ENCODE measurements at places on chromosomes 2 and 18.

DNA sequence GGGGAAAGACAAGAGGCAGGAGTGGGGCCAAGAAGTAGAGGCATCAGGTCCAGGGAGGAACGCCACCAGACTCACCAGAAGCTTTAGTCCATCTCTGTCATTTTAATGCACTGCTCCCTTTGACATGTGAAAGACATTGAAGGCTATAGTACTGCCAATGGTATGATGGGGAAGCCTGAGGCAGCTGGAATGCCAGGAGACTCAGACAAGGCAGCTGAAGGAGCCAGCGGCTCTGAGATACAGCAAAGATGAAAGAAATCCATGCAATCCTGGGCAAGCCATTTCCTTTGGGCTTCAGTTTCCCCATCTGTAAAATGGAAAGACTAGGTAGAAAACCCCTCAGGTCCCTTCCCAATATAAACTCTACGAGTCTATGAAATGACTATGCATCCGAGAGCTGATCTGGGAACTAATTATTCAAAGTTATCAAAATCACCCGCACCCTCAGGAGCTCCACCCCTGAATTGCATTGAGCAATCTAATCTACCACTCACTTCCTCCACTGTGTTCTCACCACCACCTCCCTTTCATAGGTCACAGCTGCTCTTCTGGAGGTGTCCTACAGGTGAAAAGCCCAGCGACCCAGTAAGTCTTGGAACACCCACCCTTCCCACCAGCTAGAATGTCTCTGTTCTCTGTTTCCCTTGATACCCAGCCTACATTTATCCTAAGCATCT, 3.1 kb downstream of the CXCR2 start:
- no peak for DNase-seq

- peak; percentile 53 for DNase-seq
These were observed 36.8 kb upstream of the LCLAT1 start for GRCh38 chr2:30410217-30410616.

- DNase-seq, result no peak
These were observed 40.5 kb downstream of the ALMS1 start for GRCh38 chr2:73426176-73426575.

GRCh38 chr18:9417073-9417851, 58.1 kb upstream of the RALBP1 start:
- DNase-seq, result no peak

GRCh38 chr18:23849141-23849540, 159.9 kb downstream of the LAMA3 start:
- DNase-seq, result no peak

GRCh38 chr18:1261054-1261453, 356.4 kb downstream of the ADCYAP1 start:
- DNase-seq, result no peak

DNA sequence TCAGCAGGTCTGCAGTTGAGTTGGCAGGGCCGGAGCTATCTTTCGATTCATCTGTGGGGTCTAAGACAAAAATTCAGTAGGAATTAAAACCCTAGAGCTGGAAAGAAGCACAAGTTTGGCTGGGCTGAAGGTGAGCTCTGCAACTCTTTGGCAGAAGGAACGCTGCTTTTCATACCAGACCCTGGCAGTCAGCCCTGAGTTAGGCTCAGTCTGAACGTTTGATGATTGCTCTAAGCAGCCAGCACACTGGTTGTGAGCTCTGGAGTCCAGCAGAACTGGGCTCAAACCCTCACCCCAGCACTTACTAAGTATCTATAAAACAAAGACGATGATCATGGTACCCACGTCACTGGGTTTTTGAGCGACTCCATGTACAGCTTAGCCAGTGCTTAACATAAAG, 192.5 kb downstream of the TNS1 start:
- DNase-seq, result no peak

- no peak for DNase-seq
These were observed 548.1 kb upstream of the GYPC start for GRCh38 chr2:126107883-126108282.
